Omental fat pad (tissue), 4 donors: ENCODE measurements at places on chromosomes 11 and 22.

DNA sequence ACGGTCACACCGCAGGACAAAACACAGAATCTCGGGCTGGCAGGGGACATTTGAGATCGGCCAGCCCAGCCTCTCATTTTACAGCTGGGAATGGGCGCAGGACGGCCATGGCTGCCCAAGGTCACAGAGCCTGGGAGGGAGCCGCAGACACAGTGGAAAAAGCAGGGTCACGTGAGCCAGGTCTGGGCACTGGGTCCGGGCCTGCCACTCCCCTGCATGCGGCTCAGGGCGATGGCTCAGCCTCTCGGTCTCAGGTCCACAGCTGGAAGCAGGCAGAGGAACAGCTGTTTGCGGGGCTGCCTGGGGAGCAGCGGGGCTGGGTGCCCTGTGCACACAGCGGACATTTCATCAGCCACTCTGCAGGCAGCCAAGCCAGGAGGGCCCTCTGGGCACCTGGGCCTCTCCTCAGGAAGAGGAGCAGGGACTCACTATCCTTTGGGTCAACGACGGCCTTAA lies 10.4 kb upstream of the PPARA start:
- DNase-seq, result no peak

DNA sequence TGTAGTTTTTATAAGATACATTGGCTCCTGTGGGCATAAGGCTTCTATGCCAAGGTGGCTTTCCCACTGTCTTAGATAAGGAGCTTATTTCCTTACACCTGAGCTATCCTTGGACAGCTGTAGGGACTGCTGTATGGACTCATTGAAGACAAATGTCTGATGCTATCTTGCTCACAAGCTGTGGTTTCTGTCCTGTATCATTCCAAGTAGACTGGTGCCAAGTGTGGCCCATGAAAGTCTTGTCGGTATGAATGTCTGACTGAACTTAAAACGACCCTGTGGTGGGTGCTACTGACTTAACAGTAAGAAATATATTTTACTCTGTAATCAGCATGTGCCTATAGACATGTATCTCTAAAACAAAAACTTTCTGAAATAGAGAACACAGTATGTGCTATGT lies 45.0 kb downstream of the LARGE2 start:
- DNase-seq, result no peak

DNA sequence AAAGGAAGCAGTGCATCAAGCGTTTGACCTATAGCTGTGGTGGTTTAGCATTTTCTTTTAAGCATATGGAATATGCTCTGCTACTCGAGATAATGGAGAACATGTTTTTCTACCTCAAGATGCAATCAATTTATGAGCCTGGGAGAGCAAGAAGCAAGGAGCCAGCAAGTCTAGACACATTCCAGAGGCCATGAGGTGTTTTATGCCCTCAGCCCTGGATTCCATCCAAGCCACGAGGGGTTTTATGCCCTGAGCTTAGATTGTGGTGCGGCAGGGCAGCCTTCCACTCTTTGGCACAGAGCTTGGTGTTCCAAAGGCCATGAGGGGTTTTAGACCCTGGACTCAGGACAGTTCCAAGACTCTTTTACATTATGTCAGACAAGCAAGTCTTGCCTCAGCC lies 11.7 kb upstream of the DNAJB13 start:
- DNase-seq, result no peak

- no peak for DNase-seq
Measured at GRCh38 chr11:19660076-19660475, 52.6 kb upstream of the NAV2 start.

DNA sequence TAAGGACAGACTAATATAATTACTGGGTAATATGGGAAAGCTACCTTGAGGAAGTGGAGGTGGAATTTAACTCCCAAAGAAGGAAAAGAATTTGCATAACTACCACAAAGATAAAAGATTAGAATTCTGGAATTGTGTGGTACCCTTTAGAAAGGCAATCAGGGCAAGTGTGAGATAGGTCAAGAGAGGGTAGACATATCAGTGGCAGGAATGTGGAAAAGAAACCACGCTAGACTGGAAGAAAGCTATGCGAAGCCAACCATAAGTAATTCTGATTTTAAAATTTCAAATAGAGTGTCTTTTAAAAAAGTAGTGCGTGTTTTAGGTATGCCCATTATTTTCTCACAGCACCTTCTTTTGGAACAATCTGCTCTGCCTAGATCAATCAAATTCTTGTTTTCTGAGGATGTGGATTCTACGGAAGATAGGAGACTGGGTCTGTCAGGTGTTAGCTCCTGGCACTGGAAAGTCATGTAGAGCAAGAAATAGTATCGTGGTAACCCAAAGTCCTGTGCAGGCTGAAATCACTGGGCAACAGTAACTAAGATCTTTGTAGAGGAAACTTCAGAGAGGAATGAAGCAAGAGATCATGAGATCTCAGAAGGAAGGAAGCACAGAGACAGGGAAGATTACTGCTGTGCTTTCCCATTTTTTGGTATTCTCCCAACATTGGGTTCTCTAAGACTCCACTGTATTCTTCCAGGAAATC lies 111.3 kb upstream of the MTMR2 start:
- DNase-seq, result no peak

DNA sequence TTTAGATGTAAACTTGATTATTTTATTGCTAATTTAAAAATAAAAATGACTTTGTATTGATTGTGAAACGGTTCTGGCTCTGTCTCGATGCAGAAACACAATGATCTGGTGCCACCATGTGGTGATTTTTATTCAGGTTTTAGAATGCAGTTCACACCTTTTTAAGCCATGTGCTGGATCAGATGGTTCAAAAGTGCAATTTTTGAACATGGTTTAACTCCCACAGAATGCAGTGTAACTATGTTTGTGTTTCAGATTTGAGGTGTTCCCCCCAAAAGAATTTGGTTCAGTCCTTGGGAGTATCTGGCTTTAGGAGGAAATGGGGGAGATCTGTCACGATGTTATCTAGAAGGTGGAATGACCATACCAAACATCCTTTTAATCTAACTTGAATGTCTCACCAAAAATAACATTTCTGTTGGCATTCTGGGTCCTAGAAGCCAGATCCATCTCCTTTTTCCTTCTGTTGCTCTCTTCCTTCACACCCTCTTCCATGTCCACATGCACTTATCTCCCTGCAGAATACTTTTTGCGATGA lies 7.9 kb downstream of the MRPL16 start:
- DNase-seq, result no peak

DNA sequence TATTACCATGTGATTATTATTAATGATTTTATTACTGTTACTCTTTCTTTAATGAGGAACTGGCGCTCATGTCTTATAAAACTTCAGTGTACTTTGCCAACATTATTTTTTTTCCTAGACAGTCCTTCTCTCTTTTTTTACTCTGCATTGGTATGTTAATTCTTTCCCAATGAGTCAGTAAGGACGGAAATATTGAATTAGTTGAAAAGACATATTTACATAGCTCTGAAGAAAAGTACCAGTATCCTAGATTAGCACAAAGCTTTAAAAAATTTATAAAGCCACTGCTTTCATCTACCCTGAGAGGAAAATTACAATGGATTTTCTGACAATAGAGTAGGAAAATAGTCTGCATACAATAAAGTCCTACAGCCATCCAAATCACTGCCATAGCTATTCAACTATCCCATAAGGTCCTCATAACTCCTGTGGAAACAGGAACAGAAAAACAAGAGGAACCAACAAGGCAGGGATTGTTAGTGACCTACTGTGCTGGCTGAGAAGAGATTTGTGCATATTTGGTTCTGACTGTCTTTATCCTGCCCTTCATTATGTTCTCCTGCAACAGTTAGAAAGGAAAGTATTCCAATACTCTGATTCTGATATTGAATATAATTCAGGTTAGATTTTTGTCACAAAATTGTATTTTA lies 314.4 kb downstream of the AASDHPPT start:
- DNase-seq, result no peak

DNA sequence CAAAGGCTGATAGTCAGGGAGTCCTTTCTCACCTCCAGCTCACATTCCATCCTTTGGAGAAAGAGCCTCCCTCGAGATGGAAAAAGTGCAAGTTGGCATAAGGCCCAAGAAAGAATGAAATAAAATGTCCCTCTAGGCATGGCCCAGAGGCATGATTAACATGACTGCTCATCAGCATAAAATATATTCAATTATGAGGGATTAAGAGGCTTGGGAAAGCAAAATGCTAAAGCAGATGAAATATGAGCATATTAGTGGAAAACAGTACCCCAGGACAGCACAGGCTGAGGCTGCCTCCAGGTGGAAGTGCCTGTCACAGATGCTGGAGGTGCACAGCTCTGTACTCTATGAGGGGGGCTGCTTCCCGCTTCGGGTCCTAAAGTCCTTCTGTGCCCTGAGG lies 347.8 kb upstream of the PLET1 start:
- no peak for DNase-seq

DNA sequence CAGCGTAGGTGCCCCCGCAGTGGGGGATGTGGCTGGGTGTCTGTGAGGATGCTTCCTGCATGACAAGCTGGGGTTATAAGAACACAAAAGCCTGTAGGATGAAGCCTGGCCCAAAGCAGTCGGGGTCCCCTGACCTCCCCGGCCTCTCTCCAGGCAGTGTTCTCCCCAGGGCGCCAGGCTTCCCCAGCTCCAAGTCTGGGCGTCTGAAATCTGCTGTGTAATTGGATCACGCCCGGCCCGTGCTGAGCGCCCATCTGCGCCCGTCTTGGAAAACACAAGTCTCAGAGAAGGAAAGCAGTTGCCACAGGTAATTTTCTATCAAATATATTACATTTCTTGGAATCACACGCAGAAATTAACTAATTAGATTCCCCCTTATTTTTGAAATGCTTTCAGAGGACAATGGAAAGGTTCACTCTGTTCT lies 233.3 kb downstream of the CTTN start:
- no peak for DNase-seq

DNA sequence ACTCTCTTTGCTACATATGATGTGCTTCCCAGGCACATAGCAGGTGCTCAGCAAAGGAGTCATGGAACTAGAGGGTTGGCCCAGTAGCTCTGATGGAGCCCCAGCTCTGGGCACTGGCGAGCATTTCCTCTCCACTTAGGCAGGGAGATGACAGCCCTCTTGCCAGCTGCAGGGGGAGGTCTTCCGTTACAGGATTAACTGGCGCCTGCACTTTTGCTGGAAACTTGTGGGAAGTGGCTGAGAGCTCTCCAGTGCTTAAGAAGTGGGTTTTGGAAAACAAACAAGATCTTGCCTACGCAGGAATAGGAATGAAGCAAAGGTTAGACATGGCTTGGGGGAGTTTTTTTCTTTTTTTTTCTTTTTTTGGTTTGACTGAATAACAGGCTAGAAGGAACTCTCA lies 75.5 kb downstream of the MICAL2 start:
- no peak for DNase-seq
